MCF 10A (cell line): ENCODE measurements at places on chromosomes 7 and 10.

- H3K4me3 ChIP-seq = no peak overlapping the region
- H3K36me3 ChIP-seq = peaks cover 88% of the 10 kb centered on the region
- H3K27me3 ChIP-seq = no peaks in the 10 kb centered on the region
- no peaks in the 10 kb centered on the region for H3K4me1 ChIP-seq
These were observed 4.1 kb upstream of the PILRB start for GRCh38 chr7:100353685-100354330.

- H3K27ac ChIP-seq = no peak overlapping the region
- H3K4me3 ChIP-seq = no peak overlapping the region
- no peaks in the 10 kb centered on the region for H3K27me3 ChIP-seq
These were observed 206.7 kb downstream of the ADAM12 start for GRCh38 chr10:126181626-126182025.

GRCh38 chr10:10156917-10157600 lies 860.6 kb upstream of the CELF2 start:
- DNase-seq = no peak
- no peaks in the 10 kb centered on the region for H3K4me1 ChIP-seq
- H3K36me3 ChIP-seq = no peaks in the 10 kb centered on the region
- H3K4me3 ChIP-seq = no peak overlapping the region

DNA sequence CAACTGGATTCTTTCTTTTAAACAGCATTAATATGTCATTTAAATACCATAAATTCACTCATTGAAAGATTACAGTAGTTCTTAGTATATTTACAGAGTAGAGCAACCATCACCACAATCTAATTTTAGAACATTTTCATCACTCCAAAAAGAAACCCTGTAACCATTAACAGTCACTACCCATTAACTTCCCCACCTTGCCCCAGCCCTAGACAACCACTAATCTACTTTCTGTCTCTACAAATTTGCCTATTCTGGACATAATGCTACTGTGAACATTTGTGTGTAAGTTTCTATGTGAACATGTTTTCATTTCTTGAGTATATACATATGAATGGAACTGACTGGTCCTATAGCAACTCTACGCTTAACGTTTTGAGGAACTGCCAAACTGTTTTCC lies 42.4 kb downstream of the P4HA1 start:
- DNase-seq = no peak
- H3K36me3 ChIP-seq = peaks cover 53% of the 10 kb centered on the region
- H3K4me1 ChIP-seq = no peaks in the 10 kb centered on the region
- H3K27ac ChIP-seq = no peak overlapping the region
- no peak overlapping the region for H3K4me3 ChIP-seq
- H3K27me3 ChIP-seq = no peaks in the 10 kb centered on the region

DNA sequence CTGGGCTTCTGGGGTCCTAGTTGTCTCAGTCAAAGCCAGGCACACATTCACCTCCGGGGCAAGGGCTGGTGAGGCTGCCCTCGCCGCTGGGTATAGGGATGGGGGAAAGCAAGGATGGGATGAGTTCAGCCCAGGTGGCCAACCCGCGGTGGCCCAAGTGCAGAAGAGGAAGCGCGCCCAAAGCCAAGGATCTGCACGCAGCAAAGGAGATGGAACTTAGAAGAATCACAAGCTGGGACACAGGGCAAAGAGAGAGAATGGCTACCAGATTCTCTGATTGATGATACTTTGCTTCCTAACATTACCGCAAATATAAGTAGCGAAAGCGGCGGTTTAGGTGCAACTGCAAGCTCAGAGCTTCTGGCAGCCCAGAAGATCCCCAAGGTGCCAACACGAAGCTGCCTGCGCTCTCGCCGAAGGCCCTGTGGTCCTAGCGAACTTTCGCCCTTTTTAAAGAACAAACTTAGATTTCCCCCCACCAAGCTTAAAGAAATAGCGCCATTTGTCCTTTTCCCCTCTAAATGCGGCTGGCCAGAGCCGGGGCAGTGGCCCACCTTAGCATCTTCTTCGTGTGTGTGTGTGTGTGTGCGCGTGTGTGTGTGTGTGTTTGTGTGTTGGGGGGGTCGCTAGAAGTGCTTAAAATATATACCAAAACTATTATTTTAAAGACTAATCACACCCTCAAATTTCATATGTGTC lies 927 bp upstream of the MKX start:
- no peak overlapping the region for H3K4me3 ChIP-seq
- H3K27me3 ChIP-seq = no peaks in the 10 kb centered on the region
- no peak for DNase-seq
- no peaks in the 10 kb centered on the region for H3K4me1 ChIP-seq
- H3K27ac ChIP-seq = no peak overlapping the region

GRCh38 chr7:13633857-13634256 lies 355.6 kb downstream of the ETV1 start:
- no peak overlapping the region for H3K4me3 ChIP-seq
- peak; percentile 12 for DNase-seq
- no peak overlapping the region for H3K27ac ChIP-seq

DNA sequence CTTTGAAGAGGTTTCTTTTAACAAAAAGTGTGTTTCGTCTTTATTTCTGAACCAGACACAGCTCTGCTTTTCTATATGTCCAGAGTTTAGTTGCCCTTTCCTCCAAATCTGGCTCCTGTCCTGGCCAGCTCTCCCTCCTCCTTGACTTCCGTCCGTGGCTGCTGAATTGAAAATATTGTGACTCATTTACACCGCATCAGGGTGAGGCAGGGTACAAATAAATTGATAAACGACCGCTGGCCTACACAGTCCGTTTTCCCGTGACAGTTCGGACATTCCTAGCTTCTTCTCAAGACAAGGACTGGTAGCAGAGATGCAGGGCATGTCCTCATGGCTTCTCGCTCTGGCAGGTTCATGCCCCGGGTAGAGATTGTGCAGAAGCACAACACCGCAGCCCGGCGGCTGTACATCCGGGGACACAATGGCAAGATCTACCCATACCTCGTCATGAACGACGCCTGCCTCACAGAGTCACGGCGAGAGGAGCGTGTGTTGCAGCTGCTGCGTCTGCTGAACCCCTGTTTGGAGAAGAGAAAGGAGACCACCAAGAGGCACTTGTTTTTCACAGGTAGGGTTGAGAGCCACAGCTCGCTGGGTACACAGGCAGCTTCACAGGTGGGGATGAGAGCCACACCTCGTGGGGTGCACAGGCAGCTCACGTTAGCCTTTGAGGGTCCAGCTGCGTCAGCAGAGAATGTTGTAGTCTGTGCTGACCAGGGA lies 126.6 kb downstream of the TRRAP start:
- DNase-seq = no peak
- H3K4me3 ChIP-seq = no peak overlapping the region
- H3K27ac ChIP-seq = no peak overlapping the region
- no peaks in the 10 kb centered on the region for H3K4me1 ChIP-seq
- H3K36me3 ChIP-seq = peaks cover 92% of the 10 kb centered on the region

DNA sequence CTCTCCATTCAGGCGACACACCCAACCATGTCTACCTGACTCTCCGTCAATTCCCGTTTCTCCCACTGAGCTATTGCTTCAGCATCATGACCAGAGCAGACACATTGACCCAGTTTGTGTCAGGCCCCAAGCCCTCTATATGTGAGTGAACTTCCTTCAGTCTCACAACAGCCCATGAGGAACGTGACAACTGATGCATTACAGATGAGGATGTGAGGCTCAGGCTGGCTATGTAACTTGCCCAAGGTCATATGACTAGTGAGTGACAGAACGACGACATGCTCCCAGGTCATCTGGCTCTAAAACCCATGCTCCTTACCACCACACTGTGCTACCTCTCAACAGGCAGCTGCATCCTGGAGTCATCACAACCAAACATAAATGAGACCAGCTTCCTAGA lies 3.7 kb downstream of the TMEM140 start:
- peaks cover 7% of the 10 kb centered on the region for H3K4me1 ChIP-seq
- DNase-seq = no peak
- peaks cover 5% of the 10 kb centered on the region for H3K36me3 ChIP-seq
- no peaks in the 10 kb centered on the region for H3K27me3 ChIP-seq

- no peaks in the 10 kb centered on the region for H3K36me3 ChIP-seq
- no peak for DNase-seq
- peaks cover 9% of the 10 kb centered on the region for H3K4me1 ChIP-seq
- H3K27me3 ChIP-seq = no peaks in the 10 kb centered on the region
- no peak overlapping the region for H3K4me3 ChIP-seq
These were observed 234.4 kb downstream of the ANK3 start for GRCh38 chr10:60155099-60155877.

DNA sequence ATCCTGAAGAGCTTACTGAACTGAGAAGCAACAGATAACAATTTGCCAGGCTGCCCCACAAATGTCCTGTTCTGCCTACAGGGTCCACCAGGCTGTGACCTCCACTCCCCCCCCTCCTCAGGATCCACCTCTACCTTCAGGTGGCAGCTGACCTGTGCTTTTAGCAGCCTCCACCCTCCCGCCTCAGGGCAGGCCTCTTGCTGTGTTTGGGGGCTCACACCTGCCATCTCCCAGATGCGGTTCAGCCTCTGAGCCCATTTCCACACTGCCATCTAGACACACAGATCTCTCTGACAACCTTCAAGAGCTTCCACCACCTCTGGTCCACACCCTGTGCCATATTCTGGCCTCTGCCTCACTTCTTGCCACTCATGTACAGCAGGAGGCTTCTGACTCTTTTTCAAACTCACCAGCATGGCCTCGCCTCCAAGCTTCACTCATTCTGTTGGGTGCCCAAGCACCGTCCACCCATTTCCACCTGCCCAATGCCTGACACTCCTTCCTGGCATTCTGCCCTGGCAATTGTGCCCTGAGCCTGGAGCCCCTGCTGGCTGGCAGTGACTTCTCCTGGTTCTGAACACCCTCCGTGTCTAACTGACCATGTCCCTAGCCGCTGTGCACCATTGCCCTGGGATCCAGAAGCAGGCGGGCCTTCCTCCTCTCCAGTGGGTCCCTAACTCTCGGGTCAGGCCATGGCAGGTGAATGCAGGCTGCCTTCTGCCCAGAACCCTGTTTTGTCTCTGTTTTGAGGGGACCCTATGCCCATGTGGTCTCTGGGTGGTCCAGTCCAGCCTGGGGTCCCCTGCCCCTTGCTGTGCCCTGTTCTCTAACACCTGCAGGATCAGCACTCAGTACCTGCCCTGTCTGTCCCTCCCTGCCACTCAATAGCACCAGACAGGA lies 18.5 kb downstream of the TMEM72 start:
- H3K4me1 ChIP-seq = no peaks in the 10 kb centered on the region
- no peak overlapping the region for H3K4me3 ChIP-seq
- no peak overlapping the region for H3K27ac ChIP-seq
- no peak for DNase-seq
- H3K36me3 ChIP-seq = no peaks in the 10 kb centered on the region

DNA sequence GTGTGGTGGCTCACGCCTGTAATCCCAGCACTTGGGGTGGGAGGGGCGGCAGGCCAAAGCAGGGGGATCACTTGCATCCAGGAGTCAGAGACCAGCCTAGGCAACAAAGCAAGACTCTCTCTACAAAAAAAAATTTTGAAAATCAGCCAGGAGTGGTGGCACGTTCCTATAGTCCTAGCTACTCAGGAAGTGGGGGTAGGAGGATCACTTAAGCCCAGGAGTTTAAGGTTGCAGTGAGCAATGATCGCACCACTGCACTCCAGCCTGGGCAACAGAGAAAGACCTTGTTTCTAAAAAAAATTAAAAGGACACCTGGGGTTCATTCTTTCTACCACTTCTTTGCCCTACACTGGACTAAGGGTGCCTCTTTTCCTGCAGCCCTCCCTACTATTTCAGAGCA lies 15.1 kb downstream of the WAPL start:
- H3K4me3 ChIP-seq = no peak overlapping the region
- peaks cover 28% of the 10 kb centered on the region for H3K36me3 ChIP-seq

GRCh38 chr10:31166606-31167005 lies 134.9 kb upstream of the ZNF438 start:
- no peak overlapping the region for H3K27ac ChIP-seq
- DNase-seq = no peak
- no peaks in the 10 kb centered on the region for H3K27me3 ChIP-seq
- no peaks in the 10 kb centered on the region for H3K36me3 ChIP-seq
- no peak overlapping the region for H3K4me3 ChIP-seq

DNA sequence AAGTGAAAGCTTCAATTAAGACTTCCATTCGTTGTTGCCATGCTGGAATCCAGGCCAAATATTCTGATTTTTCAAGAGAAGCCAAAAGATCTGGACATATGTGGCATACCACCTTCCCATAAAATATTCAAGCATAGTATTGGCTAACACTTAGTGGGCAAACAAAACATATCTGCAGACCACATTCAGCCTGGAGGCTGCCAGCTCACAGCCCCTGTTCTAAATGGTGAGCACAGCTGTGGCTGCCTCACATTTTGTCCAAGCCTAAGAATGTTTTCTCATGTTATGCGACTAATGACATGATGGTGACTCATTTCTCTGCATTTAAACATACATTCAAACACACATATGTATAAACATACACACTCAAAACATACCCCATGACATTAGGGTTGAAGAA lies 10.6 kb upstream of the CALU start:
- H3K36me3 ChIP-seq = no peaks in the 10 kb centered on the region
- H3K4me1 ChIP-seq = peaks cover 10% of the 10 kb centered on the region
- DNase-seq = no peak
- H3K27ac ChIP-seq = no peak overlapping the region

DNA sequence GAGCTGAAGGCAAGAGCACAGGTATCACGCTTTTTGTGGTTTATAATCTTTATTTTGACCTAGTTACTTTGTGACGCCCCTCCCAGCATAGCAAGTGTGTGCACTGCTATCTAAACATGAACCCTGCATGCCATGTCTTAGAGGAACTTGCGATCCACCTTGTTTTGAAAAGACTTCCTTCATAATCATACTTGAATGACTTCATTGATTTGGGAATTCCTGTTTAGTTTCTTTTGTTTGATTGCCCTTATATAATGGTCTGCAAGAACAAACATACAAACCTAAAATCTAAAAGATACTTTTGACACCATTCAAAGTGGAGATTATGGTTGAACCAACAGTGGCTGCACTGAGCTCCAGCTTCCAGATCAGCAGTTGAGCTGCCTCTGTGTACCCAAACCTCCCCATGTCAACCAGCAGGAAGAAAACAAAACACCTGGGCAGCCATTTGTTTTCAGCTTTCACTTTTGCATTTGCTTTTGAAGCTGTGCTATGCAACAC lies 132.6 kb downstream of the CELF2 start:
- peaks cover 25% of the 10 kb centered on the region for H3K27me3 ChIP-seq
- no peak for DNase-seq
- H3K27ac ChIP-seq = no peak overlapping the region
- no peaks in the 10 kb centered on the region for H3K36me3 ChIP-seq
- no peaks in the 10 kb centered on the region for H3K4me1 ChIP-seq
- H3K4me3 ChIP-seq = no peak overlapping the region
